ENCODE measurements at places on chromosomes 1 and 21.

GRCh38 chr1:3695326-3696217 is 43.3 kb downstream of the TP73 start:
- no peak for DNase-seq

DNA sequence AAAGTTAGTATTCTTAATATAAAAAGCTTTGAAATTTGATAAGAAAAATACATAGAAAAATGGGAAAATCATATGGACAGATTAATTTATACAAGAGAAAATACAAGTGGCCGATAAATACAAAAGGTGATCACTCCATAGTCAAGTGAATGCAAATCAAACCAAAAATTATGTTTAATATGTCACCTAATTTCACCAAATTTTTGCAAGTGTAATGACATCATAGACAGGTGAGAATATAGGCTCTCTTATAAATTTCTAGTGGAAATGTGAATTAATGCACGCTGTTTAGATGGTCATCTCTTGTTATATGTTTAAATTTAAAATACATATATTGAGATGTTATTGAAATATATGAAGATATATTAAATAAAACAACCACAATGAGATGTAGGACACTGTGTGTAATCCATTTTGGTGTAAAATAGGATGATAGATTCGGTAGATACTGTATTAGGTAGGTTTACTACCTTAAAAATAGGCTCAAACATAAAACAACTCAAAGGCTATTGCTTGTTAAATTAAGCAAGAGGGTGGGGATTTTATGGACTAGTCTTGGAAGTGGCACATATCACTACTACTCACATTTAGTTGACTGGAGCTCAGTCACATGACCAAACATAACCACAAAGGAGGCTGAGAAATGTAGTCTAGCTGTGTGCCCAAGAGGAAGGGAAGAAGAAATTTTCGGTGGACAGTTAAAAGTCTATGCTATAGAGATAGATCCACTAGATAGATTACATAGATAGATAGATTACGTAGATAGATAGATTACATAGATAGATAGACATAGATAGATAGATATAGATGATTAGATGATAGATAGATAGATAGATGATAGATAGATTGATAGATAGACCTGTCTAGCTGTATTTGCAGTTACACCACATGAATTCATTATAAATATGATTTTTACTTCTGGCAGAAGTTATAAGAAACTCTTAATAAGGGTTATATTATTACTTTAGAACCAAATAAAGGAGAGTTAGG is 9.2 kb downstream of the INSL5 start:
- no peak for DNase-seq

DNA sequence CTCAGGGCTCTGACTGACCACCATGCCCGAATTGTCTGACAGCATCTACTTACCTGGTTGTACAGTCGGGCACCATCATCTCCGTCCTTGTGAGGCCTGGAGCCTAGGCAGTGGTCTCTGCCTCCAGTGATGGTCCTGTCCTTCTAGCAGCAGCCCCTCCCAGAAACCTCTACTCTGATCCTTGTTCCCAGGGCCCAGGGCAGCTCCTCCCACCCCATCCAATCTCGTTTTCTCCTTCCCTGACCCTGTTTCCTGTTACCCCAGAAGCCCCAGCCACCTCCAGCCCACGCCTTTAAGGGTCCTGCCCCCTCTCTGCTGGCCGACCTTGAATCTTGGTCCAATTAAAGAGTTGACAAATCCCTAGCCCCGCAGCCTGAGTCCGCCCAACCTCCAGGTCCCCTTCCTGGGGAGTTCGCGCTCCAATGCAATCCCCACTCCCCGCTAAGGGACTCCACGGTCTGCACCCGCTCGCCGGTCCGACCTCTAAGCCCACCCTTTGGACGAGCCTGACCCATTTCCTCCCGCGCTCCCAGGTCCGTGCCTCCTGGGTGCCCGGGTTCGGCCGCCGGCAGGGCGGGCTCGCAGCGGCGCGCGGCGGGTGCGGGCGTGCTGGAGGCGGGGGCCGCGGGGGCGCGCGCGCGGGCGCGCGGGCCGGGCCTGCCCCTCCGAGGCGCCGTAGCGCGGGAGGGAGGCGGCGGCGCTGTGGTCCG is at the start of gene B4GALT2:
TSS of gene B4GALT2 (plus strand) at position 660 of the 710 bp plus-strand sequence. CDS start 1,951 bp downstream, outside the sequence.
- peak; percentile 23 for DNase-seq

DNA sequence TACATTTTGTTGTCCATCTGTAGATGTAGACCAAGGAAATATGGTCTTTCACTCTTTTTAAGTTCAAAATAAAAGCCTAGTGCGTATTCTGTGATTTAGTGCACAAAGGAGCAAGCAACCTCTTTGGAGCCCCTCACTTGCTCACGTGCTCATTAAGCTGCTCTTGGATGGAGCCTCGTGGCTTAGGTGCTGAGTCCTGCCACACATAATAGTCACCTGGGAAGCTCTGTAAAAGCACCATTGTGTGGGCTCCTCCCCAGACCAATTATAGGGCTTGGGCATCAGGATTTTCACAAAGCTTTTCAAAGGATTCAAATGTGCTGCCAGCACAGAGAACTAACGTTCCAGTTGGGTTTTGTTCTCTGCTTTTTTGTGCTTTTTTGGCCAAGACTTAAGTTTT is 85.0 kb downstream of the PCP4 start:
- no peak for DNase-seq

- DNase-seq, result no peak
Measured at GRCh38 chr1:42765269-42765668, 1.6 kb downstream of the P3H1 start.

- DNase-seq, result no peak
Measured at GRCh38 chr1:26180010-26180506, 2.8 kb downstream of the CNKSR1 start.

DNA sequence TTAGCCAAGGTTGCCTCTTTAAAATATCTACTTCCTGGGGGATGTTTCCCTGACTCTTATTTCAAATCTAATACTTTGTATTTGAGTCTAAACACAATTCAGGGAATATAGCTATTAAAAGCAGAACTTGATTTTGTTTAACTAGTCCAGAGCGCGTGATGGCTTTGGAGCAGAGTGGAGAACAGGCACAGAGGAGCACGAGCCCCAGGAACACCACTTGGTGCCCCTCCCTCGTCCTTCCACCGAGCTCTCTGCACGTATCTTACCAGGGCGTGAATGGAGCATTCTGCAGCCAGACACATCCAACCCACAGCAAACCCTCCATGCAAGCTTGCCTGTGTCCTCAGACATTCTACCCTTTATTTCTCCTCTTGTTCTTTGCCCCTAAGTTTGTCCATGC is 14.1 kb downstream of the KIF26B start:
- no peak for DNase-seq

DNA sequence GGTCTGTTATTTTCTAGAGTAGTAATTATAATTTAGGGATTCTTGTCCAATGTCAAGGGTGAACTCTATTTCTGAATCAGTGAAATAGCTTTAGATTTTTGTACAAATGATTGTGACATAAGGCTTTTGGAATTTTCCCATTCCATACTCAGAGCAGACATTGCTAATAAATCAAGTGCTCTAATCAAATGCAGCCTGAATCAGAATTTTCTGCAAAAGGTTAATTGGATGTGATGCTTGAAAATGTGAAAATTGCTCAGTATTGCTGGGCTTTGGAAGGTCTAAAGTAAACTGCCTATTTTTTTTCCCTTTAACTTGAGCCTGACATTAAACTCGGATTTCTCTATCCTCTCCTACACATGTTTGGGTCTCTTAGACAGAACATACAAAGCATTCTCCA is 23.2 kb downstream of the SGIP1 start:
- no peak for DNase-seq

DNA sequence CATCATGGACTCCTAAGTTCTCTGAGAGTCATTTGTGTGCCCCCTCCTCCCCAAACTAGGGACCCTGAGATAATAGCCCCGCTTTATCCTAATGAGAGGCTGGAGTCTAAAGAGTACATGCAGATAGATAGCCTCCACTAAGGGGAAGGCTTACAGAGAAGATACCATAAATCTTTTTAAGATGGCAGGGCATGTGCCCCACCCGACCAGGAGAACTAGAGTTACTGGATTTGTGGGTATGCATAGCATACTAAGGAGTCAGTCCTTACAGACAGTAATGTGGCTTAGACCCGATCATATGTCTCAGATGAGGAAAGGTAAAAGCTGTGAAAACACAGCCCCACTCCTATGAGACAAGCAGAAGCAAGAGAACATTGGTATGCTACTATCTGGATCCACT is 25.7 kb upstream of the PKN2 start:
- no peak for DNase-seq

- no peak for DNase-seq
Measured at GRCh38 chr1:65064981-65065380, 83.0 kb upstream of the AK4 start.

GRCh38 chr1:117590273-117590925 is 15.4 kb upstream of the TENT5C start:
- DNase-seq, result no peak

DNA sequence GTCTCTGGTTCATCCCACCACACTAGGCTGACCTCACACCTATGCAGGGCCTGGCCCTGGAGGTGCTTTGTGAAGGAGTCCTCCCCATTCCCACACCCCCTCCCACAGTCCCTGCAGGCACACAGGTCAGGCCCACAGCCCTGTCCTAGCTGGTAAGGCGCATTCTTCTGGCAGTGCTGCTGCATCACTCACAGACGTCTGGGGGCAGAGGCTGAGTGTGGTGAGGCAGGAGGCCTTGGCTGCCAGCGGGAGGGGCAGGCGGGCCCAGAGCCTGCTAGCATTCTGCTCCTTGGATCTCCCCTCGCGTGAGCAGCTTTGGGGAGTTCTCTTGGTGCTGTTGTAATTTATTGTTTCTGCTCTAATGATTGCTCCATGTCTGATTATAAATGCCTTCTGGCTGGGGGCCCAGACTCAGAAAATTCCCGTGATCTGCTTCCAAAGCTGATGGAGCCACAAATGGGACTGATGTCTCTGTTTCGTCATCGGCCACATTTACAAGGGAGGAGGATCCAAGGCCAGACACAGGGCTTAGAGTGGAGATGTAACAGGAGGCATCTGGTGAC is 62.9 kb downstream of the TRABD2B start:
- DNase-seq, result peak; percentile 56

DNA sequence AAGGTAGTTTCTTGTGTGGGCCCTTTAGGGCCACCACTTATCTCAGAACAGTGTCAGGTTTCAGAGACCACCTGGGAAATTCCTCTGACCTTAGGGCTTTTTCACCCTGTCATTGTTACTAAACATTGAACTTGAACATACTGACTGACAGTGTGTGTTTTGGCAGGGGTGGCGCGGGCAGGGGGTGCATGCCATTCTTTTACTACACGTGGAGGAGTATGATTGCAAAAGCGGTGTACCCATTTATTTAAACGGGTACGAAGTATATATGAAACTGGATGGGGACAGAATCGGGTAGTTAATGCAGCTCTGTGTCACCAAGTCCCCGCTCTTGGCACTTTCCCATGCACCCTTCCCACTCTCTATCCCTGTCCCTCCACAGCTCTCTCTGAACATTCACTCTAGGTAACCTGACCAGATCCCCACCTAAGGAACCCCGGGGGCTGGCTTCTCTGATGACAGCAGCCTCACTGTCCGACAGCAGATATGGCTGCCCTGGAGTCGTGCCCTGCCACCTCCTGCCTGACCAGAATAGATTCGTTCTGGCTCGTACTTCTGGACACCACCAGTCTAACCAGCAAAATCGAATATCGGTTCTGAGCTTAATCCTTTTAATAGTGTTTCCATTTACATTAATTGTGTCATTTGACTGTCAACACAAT is 51.3 kb downstream of the NFASC start:
- DNase-seq, result no peak

DNA sequence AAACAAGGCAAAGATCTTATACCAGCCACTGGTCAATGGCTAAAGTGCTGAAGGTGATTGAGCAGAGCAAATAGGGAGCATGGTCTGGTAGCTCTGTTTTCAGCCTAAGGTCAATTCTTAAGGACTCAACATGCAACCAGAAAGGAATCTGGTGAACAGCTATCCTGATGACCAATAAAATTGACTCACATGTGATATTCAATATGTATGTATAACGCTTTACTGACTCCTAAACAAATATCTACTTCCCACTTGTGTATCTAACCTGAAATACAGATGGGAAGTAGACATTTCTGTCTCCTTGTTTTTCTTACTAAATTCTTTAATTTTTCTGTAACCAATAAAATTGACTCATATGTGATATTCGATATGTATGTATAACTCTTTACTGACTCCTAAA is 24.9 kb upstream of the CTH start:
- no peak for DNase-seq

GRCh38 chr1:203121186-203122015 is 6.1 kb upstream of the ADORA1 start:
- DNase-seq, result no peak

DNA sequence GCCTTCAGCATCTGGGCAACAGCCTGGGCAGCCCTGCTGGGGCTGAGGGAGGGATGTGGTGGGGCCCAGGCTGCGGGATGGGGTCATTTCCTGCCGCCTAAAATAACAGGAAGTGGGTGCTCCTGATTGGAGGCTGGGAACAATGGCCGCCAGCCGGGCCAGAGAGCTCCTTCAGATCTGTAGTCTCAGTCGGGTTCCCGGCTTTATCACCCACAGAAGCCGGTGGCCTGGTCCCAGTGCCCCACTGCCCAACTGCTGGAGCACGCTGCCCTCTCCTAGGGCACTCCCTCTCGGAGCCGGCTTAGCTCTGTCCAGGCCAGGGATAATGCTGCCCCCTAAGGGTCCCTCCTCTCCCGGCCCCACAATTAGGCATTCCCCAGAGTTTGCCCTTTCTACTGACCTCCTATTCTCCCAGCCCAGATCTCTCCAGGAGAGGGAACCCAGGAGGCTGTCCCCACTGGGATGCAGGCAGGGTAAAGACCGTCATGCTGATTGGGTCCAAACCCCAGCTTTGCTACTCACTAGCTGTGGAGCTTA is 5.1 kb downstream of the MAP7D1 start:
- no peak for DNase-seq

GRCh38 chr1:230827081-230827681 is 41.1 kb downstream of the C1orf198 start:
- peak; percentile 16 for DNase-seq

DNA sequence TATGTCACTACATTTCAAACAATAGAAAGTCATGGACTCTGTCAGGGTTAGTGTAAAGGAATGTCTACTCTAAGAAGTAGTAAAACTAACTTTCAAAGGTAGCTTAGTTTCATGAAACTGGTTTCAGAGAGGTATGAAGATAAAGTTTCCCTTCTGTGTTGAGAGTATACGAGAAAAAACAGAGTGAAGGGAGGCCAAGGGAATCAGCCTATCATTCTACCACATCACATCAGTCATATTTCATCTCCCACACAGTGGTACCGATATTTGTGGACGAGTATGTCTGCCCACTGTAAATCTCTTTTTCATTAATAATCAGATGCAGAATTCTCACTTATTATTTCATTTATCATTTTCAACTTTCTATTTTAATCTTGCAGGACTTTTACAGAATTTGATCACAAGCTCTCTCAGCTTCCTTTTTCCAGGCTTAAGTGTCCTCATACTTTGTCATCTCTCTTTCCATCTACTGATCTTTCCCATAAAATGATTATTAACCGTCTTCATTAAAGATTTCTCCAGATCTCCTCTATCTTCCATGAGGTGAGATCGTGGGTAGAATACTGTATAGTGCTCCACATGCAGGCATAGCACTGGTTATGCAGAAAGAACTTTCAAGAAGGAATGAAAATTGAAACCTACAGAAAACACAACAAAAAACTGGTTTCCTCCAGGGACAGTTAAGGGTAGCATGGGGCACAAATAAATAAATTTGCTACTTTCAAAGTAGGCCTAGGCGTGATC is 11.5 kb upstream of the IFI16 start:
- DNase-seq, result no peak

All from NCI-H2171 treated with DMSO at 0.1 percent for 48 hours (cell line).